ENCODE measurements at places on chromosomes 2 and 18.

DNA sequence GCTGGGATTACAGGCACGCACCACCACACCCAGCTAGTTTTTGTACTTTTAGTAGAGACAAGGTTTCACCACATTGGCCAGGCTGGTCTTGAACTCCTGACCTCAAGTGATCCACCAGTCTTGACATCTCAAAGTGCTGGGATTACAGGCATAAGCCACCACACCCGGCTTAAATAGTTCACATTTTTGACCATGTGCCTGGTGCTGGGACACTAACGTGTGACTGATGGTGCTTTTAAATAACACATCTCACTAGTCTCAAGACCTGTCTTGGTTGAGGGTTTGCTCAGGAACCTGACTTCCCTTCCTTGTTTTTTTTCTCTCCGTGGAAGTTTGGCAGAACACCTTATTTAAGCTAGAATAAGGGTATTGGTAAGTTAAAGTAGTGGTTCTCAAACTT is 8.5 kb downstream of the FMNL2 start:
- no peak for DNase-seq

- no peak for DNase-seq
Observed at GRCh38 chr2:46381263-46381849, 84.1 kb downstream of the EPAS1 start.

DNA sequence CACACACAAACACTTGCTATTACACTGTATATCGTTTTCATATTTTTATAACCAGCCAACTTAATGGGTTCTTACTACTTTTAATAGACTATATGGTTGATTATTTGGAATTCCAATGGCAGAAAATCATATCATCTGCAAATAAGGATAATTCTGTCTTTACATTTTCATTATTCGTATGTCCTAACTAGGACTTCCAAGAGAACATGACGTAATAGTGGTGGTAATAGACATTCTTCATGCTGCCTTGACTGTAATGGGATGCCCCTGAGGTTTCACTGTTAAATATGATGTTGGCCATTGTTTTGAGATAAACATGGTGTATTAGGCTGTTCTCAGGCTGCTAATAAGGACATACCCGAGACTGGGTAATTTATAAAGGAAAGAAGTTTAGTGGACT is 45.2 kb downstream of the DYNAP start:
- DNase-seq = no peak

- DNase-seq = no peak
Observed at GRCh38 chr2:25081237-25081790, 39.4 kb downstream of the EFR3B start.

DNA sequence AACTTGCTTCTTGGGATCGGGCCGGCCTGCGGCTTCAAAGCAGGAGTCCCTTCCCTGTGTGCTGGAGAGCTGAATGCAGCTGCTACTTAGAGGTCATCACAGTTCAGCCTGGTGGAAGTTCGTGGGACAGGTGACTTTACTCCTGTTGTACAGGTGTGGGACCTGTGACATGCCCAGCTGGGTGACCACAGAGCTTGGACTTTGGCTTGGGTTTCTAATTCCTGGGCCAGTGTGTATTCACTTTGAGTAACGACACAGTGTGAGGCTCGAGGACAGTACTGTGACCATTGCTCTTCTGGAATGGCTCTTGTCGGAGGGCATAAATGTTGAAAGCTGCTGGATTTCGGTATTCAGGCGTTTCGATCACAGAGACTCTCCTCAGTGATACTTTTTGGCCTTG is 114.5 kb downstream of the STPG4 start:
- no peak for DNase-seq

DNA sequence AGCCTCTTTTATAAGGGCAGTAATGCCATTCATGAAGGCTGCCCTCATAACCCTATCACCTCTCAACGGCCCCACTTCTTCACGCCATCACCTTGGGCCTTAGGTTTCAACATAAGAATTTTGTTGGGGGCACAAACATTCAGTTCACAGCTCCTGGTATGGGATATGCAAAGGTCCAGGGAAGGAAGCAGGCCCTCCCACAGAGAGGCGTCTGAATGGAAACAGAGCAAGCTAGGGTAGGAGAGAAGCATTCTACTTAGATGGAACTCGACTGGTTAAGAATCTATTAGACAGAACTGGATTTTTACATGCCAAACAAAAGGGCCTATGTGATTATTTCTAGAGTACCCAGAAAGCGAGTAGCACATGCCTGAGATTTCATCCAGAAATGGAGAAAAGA is 42.8 kb downstream of the PROKR1 start:
- DNase-seq = no peak

DNA sequence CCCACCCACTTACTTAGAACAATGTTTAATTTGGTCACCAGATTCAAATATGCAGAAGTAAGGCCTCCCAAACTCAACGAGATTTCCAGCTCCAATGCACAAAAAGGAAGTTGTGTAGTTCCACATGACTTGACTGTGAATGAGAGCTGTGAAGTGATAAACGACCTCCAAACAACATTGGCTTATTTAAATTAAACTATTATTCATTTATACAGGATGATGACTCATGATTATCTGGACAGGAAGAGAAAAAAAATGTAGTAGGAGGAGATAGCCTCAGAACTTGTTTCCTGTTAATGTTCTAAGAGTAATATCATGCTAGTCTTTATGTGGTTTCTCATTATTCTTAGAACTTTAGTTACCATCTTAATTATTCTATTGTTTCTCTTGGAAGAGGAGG is 237.3 kb downstream of the C1D start:
- DNase-seq = no peak

DNA sequence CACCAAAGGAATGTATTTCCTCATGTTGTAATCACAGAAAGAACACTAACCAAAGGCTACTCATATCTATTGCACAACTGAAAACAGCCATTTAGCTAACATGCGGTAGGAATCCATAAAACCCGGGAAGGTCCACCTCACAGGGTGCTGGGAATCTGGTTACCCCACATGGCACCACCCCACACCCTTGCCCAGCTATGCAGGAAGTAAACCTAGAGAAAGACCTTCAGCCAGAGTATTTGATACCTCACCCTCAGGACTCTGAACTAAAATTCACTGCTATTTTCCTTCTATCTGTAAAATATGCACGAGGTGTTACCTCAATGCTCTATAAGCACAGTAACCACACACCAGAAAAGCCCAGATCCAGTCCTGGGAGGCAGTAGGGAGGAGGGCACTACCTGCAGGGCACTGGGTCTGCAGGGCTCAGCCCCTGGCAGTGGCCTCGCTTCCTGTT is 45.8 kb downstream of the PTPN2 start:
- DNase-seq = no peak

GRCh38 chr2:190579915-190580846 is 45.7 kb upstream of the NEMP2 start:
- no peak for DNase-seq

- no peak for DNase-seq
Observed at GRCh38 chr2:64212346-64212745, 68.1 kb upstream of the PELI1 start.

GRCh38 chr2:46150445-46150955 is 146.7 kb upstream of the EPAS1 start:
- DNase-seq = no peak

- no peak for DNase-seq
Observed at GRCh38 chr2:149884871-149885270, 297.3 kb upstream of the MMADHC start.
